Lung (tissue), 17 donors: ENCODE measurements at places on chromosomes 6 and 20. TPM values are rescaled to one million over a fixed set of nuclear protein-coding genes. Genes with fewer than 3 reads are reported as not detected.

Gene KIAA0408
- polyA plus RNA-seq, result 13.0 TPM

Gene CHRNA4
- polyA plus RNA-seq, result 0.06 TPM

Gene OTOR
- polyA plus RNA-seq, result not detected

Gene CST9
- polyA plus RNA-seq, result not detected

Gene ADGRF1
- 23.3 TPM for polyA plus RNA-seq

Gene LY6G6D
- polyA plus RNA-seq, result not detected

Gene GHRH
- not detected for polyA plus RNA-seq

Gene ABT1
- polyA plus RNA-seq, result 13.4 TPM

Gene NHSL1
- polyA plus RNA-seq, result 5.2 TPM

Gene CALHM5
- 0.41 TPM for polyA plus RNA-seq

Gene PLTP
- polyA plus RNA-seq, result 125 TPM

Gene PGC
- polyA plus RNA-seq, result 348 TPM

Gene SLC22A2
- not detected for polyA plus RNA-seq

Gene TXLNB
- polyA plus RNA-seq, result 0.31 TPM

Gene CGA
- polyA plus RNA-seq, result not detected

Gene CRIP3
- polyA plus RNA-seq, result 0.69 TPM

Gene VTA1
- 31.3 TPM for polyA plus RNA-seq

Gene MAS1
- polyA plus RNA-seq, result 0.01 TPM

Gene CTAGE9
- not detected for polyA plus RNA-seq

Gene C6orf118
- polyA plus RNA-seq, result 5.5 TPM

Gene GSTA3
- 1.1 TPM for polyA plus RNA-seq

Gene MCCD1
- not detected for polyA plus RNA-seq

Gene PDRG1
- polyA plus RNA-seq, result 13.0 TPM

Gene RPS10
- 2,410 TPM for polyA plus RNA-seq

Gene TFAP2C
- 3.3 TPM for polyA plus RNA-seq

Gene EPHA7
- polyA plus RNA-seq, result 0.08 TPM

Gene TGM3
- polyA plus RNA-seq, result 0.41 TPM

Gene MYB
- 1.3 TPM for polyA plus RNA-seq

Gene ENPP1
- polyA plus RNA-seq, result 0.47 TPM

Gene HCRTR2
- not detected for polyA plus RNA-seq

Gene PNRC1
- 54.9 TPM for polyA plus RNA-seq

Gene AFDN
- polyA plus RNA-seq, result 49.8 TPM

Gene EGFL8
- polyA plus RNA-seq, result 3.8 TPM

Gene ENPP5
- polyA plus RNA-seq, result 6.5 TPM

Gene VPS52
- polyA plus RNA-seq, result 41.3 TPM

Gene BHLHE23
- not detected for polyA plus RNA-seq

Gene NNAT
- polyA plus RNA-seq, result 0.98 TPM

Gene MCHR2
- not detected for polyA plus RNA-seq

Gene SIGLEC1
- 19.2 TPM for polyA plus RNA-seq

Gene RIMS1
- polyA plus RNA-seq, result 0.14 TPM

Gene POLH
- 4.0 TPM for polyA plus RNA-seq

Gene MLIP
- 0.16 TPM for polyA plus RNA-seq

Gene ADAT2
- polyA plus RNA-seq, result 3.9 TPM

Gene LY6G5C
- 2.8 TPM for polyA plus RNA-seq

Gene PDE7B
- 0.63 TPM for polyA plus RNA-seq

Gene SOX12
- 2.7 TPM for polyA plus RNA-seq

Gene MED23
- 8.7 TPM for polyA plus RNA-seq

Gene FAM184A
- polyA plus RNA-seq, result 26.6 TPM

Gene KCNG1
- polyA plus RNA-seq, result 0.58 TPM

Gene TRIM15
- 0.06 TPM for polyA plus RNA-seq

Gene NRSN1
- polyA plus RNA-seq, result not detected

Gene SALL4
- polyA plus RNA-seq, result 0.12 TPM

Gene HLA-G
- polyA plus RNA-seq, result 8.9 TPM

Gene PROKR2
- polyA plus RNA-seq, result not detected

Gene GRM4
- polyA plus RNA-seq, result 0.06 TPM

Gene C4A
- polyA plus RNA-seq, result 284 TPM
